ENCODE measurements at places on chromosomes 2 and 18.
A peak's percentile ranks its signal among the peaks of the same experiment; 100 is the strongest.

DNA sequence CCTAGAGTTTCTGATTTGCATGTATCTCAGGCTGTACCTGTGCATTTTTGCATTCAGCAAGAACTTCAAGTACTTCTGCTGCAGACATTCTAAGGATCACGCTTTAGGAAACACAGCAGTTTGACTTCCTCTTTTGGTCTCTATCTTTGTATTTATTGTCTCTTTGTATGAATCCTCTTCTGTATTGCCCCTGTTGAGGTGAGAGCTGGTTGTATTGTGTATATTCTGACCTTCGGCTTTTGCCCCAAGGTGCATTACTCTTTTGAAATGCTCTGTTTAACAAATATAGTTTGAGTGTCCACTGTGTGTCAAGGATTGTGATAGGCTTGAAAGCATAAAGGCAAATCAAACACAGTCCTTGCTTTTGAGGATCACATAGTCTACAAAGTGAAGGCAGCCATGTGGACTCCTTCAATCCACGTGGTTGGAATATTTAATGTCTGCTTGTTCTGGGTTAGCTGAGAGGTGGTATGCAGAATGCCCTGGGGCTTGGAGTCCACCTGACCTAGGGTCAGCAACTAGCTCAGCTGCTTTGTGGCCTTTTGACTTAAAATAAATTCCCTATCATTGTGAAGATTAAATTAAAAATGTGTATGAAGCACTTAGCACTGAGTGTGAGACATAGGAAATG, 108.1 kb downstream of the LYPD6 start:
- DNase-seq = no peak

DNA sequence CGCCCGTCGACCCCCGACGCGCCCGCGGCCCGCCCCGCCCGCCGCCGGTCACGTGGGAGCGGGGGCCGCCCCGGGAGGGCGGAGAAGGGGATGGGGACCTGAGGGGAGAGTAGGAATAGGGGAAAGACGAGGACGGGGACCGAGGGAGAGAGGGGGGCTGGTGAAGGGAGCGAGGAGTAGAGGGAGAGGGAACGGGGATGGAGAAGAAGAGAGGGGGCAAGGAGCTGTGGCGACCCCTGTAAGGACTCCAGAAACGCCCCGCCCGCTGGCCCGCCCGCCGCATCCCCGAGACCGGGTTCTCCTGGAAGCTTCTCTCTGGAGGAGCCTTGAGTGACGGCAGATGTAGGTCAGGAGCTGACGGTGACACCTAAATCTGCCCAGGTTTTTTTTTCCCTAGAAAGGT, 615 bp downstream of the ADNP2 start:
- no peak for DNase-seq

GRCh38 chr2:172642301-172643020, 86.6 kb downstream of the PDK1 start:
- no peak for DNase-seq

- peak; percentile 31 for DNase-seq
Observed at GRCh38 chr2:147182260-147182659, 662.6 kb upstream of the ACVR2A start.

DNA sequence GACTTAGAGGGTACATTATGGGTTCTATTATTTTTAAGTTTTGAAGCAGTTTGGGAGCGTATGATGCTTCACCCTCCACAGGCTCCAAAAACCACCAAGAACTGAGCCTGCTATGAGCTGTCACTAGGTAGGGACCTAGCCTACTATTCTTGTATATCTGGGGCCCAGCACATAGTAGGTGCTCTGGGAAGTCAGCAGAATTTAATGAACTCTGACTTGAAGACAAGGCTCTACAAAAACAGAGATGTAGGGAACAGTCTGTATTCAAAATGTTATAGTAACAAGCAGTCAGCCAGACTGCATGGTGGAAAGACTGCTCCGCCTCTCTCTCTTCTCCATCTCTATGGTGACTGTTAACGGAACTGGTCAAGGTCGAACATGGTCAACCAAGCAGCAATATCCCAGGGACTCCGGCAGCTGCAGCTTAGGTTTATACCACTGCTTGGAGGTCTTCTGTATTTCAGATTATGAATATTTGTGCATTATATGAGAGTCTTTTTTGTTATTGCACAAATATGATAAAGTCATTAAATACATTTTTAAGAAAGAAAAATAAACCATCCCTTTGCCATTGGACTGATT, 22.2 kb upstream of the YWHAQ start:
- DNase-seq = no peak

DNA sequence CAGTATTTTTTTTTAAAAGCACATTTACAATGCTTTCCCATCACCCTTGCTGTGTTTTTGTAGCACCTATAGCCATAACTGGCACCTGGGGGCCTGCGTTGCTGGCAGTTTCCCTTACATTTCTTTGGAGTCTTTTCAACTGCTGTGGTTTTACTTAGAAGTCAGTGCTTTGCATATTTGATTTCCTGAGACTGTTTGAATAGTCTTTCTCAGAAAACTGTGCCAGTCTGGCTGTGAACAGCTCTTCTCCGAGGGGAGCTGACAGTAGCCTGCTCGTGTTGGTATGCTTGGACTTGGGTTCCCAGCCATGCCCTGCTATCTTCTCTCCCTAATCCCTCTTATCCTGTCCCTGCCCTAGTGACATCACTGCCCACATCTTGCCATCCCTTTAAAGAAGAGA, 81.5 kb downstream of the DPP4 start:
- peak; percentile 15 for DNase-seq

DNA sequence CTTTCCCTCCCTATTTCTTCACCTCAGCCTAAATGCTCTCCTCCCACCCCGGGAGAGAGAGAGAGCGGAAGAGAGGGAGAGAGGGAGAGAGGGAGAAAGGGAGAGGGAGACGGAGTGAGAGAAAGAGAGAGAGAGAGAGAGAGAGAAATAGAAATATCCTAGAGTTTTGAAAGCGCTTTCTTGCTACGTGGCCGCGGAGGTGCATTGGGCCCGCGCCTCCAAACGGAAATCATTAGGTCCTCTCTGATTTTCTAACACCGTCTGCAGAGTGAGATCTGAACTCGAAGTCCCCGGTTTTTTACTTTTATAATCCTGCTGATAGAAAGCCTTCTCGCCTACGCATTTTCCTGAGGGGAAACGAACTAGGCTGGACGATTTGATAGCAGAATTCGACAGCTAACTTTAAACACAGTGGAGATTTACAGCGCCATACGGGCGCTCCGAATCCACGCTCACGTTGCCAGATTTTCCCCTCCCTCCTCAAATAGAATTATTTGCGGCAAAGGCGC, 903 bp upstream of the EVX2 start:
- no peak for DNase-seq

GRCh38 chr18:3079653-3080052, 66.7 kb upstream of the LPIN2 start:
- no peak for DNase-seq

- DNase-seq = no peak
Observed at GRCh38 chr2:37039580-37039979, 44.6 kb downstream of the HEATR5B start.

DNA sequence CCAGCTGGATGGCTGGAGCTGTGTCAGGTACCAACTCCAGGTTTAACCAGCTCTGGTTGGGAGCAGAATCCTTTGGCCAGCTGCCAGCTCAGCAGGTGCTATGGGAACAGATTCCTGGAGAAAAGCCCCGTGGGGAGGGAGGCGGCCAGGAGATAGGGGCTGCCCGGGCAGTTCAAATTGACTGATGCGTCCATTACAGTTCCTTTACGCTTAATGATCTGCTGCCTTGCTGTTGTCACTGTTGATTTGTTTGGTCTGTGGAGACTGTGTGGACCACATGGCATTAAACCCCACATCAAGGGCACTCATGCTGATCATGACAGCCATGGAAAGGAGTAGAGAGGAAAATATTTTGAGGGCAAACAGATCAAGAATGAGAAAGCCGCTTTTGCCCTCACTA, 200.0 kb downstream of the TSN start:
- DNase-seq = no peak

DNA sequence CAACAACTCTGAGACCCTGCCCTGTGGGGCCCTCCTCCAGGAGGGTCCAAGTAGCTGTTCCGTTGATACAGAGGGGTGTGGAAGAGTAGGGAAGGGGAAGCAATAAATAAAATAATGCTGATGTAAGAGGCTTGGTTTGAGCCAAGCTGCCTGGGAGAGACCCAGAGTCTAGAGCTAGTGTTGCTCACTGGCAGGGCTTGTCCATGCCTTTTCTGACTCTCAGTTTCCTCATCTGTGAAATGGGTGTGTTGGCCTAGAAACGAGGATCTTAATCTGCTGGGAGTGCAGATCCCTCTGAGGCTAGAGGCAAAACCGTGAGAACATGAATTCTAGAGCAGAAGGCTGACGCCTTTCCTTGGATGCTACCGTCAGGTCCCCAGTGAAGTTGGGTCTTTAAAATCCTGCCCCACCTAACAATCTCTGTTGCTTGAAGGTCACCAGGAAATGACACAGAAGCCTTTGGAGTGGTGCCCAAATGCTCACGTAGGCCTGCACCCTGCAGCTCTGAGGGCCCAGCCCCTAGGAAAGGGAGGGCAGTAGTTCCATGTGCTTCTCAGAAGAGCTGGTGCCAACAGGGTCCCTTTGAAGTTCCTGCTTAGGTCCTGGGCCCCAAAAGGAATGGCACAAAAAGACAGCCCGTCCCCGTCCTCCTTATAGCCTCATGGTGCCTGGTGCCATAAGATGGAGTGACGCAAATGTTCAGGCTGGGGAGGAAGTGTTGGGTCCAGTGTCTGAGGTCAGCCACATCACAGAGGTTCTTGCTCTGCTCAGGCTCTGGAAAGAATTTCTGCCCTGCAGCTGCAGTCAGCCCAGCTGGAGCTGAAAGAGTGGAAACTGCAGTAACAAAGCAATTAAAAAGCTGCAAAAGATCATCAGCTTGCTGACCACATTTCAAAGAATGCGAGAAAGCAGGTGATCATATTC, 73.2 kb upstream of the SMAD2 start:
- DNase-seq = no peak

- no peak for DNase-seq
Observed at GRCh38 chr2:118580651-118581050, 266.8 kb downstream of the EN1 start.

DNA sequence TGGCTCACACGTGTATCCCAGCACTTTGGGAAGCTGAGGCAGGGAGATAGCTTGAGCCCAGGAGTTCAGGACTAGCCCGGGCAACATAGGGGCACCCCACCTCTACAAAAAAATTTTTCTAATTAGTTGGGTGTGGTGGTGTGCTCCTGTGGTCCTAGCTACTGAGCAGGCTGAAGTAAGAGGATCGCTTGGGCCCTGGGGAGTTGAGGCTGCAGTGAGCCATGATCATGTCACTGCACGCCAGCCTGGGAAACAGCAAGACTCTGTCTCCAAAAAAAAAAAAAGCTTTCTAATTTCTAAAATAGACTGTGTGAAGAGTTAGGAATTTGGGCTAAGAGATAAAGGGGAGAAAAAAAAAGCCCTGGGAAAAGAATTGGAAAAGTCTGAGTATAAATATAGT, 51.9 kb upstream of the NAB1 start:
- no peak for DNase-seq

DNA sequence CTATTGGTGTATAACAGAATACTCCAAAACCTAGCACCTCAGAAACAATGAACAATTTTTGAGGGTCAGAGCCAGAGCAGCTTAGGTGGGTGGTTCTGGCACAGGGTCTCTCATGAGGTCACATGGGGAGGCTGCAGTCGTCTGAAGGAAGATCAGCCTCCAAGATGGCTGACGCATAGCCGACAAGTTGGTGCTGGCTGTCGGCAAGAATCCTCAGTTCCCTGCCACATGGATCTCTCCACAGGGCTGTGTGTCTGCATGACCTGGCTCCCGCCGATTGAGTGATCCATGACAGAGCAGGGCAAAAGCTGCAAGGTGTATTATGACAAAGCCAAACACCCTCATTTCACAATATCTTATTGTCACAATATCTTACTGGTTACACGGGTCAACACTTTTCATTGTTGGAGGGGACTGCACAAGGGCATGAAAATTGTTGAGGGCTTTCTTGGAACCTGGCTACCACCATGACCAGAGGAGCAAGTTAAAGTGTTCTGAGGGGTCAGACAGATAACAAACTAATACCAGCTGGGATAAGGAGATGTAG, 4.2 kb downstream of the MYL12B start:
- DNase-seq = no peak

DNA sequence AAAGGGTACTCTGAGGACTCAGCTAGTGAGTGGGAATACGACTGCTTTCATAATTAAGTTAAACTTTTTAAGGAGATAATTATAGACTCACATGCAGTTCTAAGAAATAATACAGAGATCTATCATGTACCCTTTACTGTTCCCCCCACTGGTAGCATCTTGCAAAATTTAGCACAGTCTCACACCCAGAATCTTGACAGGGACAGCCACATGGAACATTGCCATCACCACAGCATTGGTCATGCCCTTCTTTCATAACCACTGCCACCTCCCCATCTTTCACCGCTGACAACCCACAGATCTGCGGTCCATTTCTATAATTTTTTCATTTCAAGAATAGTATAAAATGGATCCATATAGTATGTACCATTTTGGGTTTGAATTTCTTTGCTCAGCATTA, 37.8 kb downstream of the ARHGEF4 start:
- DNase-seq = no peak

- DNase-seq = no peak
Observed at GRCh38 chr18:33805592-33805991, 227.6 kb downstream of the ASXL3 start.

DNA sequence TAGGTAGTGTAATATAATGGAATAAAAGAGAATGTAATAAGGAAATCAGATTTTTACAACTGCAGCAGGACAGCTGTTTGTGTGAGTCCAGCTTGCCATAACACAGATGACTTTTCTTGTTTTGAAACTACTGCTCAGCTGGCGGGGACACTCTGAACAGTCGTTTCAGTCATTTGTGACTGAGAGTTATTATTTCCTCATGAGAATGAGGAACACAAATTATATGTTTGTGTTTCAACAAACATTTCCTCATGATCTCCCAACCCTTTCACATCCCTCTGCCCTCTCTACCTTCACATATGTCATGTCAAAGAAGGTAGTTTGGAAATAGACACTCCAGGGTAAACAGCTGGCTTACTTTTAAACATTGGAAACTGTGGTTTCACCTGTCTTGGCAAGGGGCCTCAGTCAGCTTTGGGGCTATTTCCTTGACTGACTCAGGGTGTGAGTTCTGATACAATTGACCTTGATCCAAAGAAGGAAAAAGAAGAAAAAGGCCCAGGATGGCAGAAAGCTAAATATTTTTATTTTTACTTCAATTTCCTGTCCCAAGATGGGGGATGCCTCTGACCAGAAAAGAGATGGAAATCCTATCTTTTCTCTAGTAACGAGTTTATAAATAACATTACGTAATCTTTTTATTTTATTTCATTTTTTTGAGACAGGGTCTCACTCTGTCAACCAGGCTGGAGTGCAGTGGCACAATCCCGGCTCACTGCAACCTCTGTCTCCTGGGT, 593 bp downstream of the SP140L start:
- no peak for DNase-seq

- DNase-seq = no peak
Observed at GRCh38 chr18:72869226-72870185, 1.7 kb upstream of the NETO1 start.

GRCh38 chr18:21826641-21827302, 86.2 kb downstream of the MIB1 start:
- DNase-seq = no peak

DNA sequence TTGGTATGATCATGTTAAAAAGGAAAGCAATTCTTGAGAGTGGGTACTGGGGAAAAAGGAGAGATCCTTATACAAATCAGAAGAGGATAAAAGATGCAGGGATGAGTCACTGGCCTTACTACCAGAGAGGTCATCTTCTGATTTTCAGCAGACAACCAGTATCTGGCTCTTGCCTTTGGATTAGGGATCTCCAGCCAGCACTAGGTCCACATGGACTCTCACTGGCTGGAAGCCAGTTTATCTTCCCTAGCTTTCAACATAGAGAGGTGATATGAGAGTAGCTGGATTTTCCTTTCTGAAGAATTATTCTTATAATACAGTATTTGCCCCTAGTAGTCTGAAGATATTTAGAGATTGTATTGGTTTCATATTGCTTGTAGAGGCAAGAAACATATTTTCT, 30.2 kb downstream of the CERKL start:
- no peak for DNase-seq
